Renal cortical epithelial cell (primary cell): ENCODE measurements at places on chromosomes 6 and 20. TPM values are rescaled to one million over a fixed set of nuclear protein-coding genes. Genes with fewer than 3 reads are reported as not detected.
A peak's percentile ranks its signal among the peaks of the same experiment; 100 is the strongest.

The ANKRD66 gene
- not detected in 2 replicates for total RNA-seq

- no peak for DNase-seq
Observed at GRCh38 chr6:144250276-144250675, 34.9 kb upstream of the UTRN start.

The NUDT3 gene
- total RNA-seq: 19.3 and 26.9 TPM in 2 replicates

DNA sequence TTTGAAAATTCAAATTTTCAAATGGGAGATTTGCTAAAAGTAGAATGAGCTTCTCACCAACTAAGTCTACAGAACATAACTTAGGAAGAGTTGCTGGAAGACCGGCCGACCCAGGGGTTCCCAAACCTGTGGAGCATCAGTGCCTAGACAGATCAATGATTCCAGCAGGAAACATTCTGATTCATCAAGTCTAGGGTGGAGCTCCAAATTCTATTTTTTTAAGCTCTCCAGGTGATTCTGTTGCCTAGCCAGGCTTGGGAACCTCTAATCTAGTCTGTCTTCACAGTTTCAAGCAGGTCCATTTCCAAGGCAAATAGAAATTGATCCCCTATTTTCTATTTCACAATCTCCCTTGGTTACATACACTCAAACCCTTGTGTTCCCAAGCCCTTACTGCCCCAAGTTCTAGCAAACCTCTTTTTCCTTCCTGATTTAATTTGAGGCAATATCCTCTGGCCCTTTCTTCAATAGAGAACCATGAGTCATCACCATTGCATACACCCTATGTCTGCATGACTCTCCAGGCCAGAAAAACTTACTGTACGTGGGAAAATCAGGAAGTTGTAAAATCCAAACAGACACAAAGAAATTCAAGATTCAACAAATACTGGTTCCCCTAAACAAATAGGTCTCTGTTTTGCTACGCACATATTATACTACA, 8.9 kb downstream of the ATXN1 start:
- peak; percentile 92 for DNase-seq

The ARMC2 gene
- total RNA-seq: 2.6 and 4.8 TPM in 2 replicates

- DNase-seq: no peak
Observed at GRCh38 chr6:80174900-80175572, 68.6 kb downstream of the BCKDHB start.

- DNase-seq: no peak
Observed at GRCh38 chr6:134021396-134022122, 30.9 kb downstream of the SLC2A12 start.

The KCNK16 gene
- total RNA-seq: not detected in 2 replicates

The GJA10 gene
- not detected in 2 replicates for total RNA-seq

DNA sequence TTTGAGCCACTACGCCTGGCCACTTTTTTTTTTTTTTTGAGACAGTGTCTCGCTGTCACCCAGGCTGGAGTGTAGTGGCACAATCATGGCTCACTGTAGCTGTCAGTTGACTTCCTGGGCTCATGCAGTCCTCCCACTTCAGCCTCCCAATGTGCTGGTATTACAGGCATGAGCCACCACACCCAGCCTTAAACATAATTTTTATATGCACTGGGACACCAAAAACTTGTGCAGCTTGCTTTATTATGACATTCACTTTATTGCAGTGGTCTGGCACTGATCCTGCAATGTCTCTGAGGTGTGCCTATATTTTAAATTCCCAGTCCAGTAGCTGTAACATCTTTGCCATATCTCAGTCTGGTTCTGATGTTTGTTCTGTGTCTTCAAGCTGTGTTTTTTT, 34.7 kb downstream of the KAT14 start:
- DNase-seq: no peak

The THEMIS gene
- not detected in 2 replicates for total RNA-seq

DNA sequence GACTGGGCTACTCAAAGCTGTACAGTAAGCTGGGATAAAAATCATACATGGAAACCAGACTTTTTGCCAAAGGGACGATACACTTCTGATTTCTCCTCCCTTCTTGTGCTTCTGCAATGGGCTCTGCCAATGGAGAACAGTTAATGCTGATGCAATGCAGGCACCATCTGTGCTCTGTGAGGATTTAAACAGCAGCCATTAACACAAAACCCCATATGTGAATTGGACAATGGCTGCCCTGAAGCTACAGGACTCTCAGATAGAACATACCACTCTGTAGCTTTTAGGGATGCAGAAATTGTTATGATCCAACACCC, 71.9 kb downstream of the GJA10 start:
- DNase-seq: no peak

- DNase-seq: no peak
Observed at GRCh38 chr6:80331974-80332373, 225.5 kb downstream of the BCKDHB start.

The SAMD10 gene
- 1.4 and 5.4 TPM in 2 replicates for total RNA-seq

GRCh38 chr6:84774985-84775284, 10.5 kb upstream of the TBX18 start:
- DNase-seq: no peak

GRCh38 chr6:17940151-17940792, 47.2 kb downstream of the KIF13A start:
- DNase-seq: no peak

- no peak for DNase-seq
Observed at GRCh38 chr6:1379017-1379787, 10.2 kb upstream of the FOXF2 start.

GRCh38 chr20:62978561-62978943, 26.0 kb downstream of the SLC17A9 start:
- DNase-seq: no peak

The SYCP2L gene
- total RNA-seq: 0.35 and 0.52 TPM in 2 replicates
